ENCODE measurements at places on chromosomes 2 and 18.
A peak's percentile ranks its signal among the peaks of the same experiment; 100 is the strongest.

DNA sequence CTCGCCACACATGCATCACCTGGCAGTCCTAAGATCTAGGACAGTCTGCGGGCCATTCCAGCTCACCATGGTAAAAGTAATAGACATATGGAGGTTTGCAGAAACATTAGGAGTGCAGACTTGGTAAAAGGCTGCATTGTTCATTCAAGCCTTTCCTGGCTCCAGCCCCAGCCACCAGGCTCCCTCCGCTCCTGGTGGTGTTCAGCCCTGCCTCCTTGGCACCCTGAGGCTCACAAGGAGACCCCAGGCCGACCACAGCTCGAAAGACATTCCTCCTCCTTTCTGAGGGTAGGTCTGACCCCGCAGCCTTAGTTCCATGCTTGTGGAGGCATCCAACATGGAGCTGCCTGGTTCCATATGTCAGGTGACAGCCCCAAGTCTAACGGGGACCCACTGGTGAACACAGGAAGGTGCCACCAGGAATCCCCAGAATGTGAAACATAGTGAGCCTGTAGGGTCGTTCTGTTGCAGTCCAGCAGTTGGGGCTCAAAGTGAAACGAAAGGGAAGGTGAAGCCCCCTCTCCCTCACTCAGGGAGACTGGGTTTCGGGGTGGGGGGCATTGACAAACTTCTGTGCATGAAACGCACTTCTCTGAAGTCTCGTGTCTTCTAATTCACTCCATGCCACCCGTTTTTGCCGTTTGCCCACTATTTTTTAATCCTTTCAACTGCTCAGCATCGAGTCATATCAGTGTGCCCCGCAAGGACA is 5.0 kb upstream of the SP100 start:
- H3K36me3 ChIP-seq, result peaks cover 8% of the 10 kb centered on the region
- no peak for DNase-seq
- peak overlapping the region; percentile 99 for H3K27ac ChIP-seq

DNA sequence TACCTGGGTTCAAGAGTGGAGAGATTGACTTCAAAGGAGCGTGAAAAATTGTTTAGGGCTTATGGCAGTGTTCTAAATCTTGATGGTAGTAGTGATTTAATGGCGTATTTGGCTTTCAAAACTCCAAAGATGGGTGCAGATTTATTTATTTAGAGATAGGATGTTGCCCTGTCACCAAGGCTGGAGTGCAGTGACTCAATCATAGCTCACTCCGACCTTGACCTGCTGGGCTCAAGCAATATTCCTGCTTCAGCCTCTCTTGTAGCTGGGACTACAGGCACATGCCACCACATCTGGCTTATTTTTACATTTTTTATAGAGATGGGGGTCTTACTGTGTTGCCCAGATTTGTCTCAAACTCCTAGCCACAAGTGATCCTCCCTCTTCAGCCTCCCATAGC is 52.5 kb downstream of the FAM117B start:
- no peak for DNase-seq
- peaks cover 8% of the 10 kb centered on the region for H3K4me1 ChIP-seq
- no peaks in the 10 kb centered on the region for H3K27me3 ChIP-seq
- no peak overlapping the region for H3K4me3 ChIP-seq

DNA sequence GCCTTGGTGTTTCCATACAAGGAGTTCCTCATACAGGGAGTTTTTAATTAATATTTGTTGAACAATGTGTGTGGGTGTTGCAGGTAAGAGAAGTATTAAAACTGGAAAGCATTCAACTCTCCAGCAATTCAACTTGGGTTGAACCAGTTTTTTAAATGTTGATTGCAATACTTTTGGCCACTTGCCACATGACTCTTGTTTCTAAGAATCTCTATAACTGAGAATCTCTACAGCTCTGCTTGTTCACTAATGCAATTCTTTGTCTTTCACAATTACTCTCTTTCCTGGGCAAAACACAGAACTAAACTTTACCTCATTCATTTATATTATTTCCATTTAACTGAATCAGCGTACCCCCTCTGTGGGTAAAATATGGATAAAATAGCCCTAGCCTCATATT is 429.4 kb downstream of the ARHGAP15 start:
- no peak for DNase-seq
- no peaks in the 10 kb centered on the region for H3K27me3 ChIP-seq
- no peaks in the 10 kb centered on the region for H3K4me1 ChIP-seq
- no peak overlapping the region for H3K4me3 ChIP-seq
- no peak overlapping the region for H3K27ac ChIP-seq

DNA sequence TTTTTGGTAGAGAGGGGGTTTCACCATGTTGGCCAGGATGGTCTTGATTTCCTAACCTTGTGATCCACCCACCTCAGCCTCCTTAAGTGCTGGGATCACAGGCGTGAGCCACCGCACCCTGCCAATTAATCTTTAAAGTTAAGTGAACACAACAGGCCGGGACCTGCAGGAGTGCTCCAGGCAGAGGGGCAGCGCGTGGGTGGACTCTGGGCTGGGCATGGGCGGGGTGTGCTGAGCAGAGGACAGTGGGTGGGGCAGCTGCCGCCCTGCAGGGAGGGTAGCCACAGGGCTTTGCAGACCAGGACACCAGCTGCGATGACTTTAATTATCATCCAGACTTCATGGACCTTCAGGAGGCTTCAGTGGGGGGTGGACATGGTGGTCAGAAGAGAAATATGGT is 8.8 kb upstream of the GPR148 start:
- peaks cover 19% of the 10 kb centered on the region for H3K27me3 ChIP-seq
- DNase-seq, result no peak
- H3K4me3 ChIP-seq, result no peak overlapping the region
- H3K4me1 ChIP-seq, result no peaks in the 10 kb centered on the region
- H3K27ac ChIP-seq, result no peak overlapping the region

DNA sequence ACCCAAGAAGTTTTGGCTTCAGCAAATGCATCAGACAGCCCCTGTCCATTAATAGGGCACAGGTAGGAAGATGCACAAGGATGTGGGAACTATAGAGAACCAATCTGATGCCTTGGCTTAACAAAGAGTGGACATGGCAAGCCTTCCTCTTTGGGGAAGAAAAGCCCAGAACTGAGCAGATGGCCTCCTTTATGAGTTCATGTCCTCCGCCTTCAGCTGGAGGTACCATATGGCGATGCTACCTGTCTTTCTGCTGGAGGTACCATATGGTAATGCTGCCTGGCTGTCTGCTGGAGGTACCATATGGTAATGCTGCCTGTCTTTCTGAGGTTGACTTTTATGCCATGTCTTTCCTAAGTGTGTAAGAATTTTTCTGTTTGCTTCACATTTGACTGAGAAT is 6.0 kb downstream of the RETREG2 start:
- no peak for DNase-seq
- H3K36me3 ChIP-seq, result peaks cover 34% of the 10 kb centered on the region
- H3K4me3 ChIP-seq, result no peak overlapping the region
- no peak overlapping the region for H3K27ac ChIP-seq
- H3K27me3 ChIP-seq, result no peaks in the 10 kb centered on the region

DNA sequence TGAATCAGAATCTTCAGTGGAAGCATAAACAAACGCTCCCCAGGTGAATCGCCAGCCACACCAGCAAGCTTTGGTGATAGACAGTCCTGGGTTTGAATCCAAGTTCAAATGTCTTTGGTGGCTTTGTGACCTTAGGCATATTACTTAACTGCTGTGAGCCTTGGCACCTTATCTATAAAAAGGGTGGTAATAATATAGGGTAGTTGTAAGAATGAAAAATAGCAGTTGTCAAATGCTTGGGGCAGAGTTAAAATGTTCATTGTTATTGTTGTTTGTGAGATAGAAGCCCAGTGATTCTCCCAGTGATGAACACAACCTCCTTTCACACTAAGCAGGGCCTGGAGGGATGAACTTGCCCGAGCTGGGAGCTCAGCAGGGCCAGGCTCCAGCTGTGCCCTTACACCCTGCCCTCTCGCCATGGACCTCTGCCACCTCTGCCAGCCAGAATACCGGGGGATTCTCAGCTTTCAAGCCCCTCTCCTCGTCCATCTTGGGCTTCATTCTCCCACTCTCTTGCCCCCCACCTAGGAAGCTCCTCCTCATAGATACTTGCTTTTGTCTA is 6.1 kb upstream of the TMBIM1 start:
- H3K4me3 ChIP-seq, result no peak overlapping the region
- H3K27ac ChIP-seq, result no peak overlapping the region
- H3K27me3 ChIP-seq, result no peaks in the 10 kb centered on the region
- H3K36me3 ChIP-seq, result peaks cover 7% of the 10 kb centered on the region
- peaks cover 13% of the 10 kb centered on the region for H3K4me1 ChIP-seq

DNA sequence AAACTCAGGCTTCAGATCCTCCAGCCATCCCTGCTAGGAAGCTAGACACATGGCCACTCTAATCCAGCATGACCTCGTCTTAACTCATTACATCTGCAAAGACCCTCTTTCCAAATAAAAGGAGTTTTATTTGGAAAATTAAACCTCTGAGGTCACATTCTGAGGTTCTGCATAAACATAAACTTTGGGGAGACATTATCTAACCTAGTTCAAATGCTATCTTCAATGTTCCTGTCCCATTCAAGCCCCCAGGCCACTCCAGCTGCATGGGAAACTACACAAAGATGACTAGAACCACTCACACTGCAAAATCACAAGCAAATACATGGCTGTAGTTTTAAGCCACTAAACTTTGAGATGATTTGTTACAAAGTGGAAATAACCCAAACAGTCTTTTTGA is 99.0 kb upstream of the RNF152 start:
- DNase-seq, result no peak
- no peak overlapping the region for H3K4me3 ChIP-seq
- no peak overlapping the region for H3K27ac ChIP-seq
- H3K4me1 ChIP-seq, result no peaks in the 10 kb centered on the region
- peaks cover 2% of the 10 kb centered on the region for H3K27me3 ChIP-seq
- H3K36me3 ChIP-seq, result no peaks in the 10 kb centered on the region

DNA sequence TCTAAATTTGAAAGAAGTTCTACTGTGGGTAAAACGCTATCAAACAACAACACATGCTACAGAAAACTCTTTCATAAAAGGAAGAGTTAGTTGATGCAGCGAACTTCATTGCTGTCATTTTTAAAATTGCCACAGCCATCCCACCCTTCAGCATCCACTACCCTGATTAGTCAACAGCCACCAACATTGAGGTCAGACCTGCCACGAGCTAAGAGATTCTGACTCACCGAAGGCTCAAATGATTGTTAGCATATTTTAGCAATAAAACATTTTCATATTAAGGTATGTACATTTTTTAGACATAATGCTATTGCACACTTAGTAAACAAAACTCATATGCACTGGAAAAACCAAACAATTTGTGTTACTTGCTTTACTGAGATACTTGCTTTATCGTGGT is 347.1 kb downstream of the CLIP4 start:
- H3K4me3 ChIP-seq, result no peak overlapping the region
- H3K36me3 ChIP-seq, result no peaks in the 10 kb centered on the region
- DNase-seq, result no peak
- no peak overlapping the region for H3K27ac ChIP-seq
- H3K27me3 ChIP-seq, result peaks cover 46% of the 10 kb centered on the region
- no peaks in the 10 kb centered on the region for H3K4me1 ChIP-seq

DNA sequence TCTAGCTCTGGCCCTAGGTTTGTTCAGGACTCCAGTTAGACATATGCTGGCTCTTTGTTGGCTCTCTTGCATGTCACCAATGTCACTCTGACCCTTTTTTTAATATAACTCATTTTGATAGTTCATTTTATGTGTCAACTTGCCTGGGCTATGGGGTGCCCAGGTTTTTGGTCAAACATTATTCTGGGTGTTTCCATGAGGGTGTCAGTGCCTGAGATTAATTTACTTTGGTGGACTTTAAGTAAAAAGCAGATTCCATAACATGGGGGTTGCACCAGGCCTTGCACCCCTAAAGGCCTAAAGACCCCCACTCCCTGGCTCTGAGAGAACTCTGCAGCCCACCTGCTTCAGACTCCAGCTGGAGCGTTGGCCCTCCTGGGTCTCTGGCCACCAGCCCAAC is 48.1 kb upstream of the SNTG2 start:
- DNase-seq, result no peak
- no peaks in the 10 kb centered on the region for H3K36me3 ChIP-seq
- no peak overlapping the region for H3K4me3 ChIP-seq
- H3K27me3 ChIP-seq, result peaks cover 13% of the 10 kb centered on the region

- H3K4me1 ChIP-seq, result peaks cover 11% of the 10 kb centered on the region
- H3K4me3 ChIP-seq, result peak overlapping the region; percentile 53
- peaks cover 88% of the 10 kb centered on the region for H3K27me3 ChIP-seq
- DNase-seq, result no peak
Observed at GRCh38 chr2:95024371-95024770, 1.1 kb upstream of the MAL start.

DNA sequence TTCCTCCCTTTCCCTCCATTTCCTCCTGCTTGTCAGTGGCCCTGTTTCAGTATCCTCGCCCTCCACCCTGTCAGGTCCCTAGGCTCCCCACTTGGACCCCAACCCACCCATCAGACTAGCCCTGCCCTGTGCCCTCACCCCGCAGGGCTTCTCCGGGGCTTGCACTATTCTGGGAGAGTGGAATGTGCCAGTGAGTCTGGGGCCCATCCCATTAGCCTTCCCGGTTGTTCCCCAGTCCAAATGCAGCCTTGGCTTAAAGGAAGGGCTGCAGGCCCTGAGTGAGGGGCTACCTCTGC is 45.5 kb downstream of the MYO7B start:
- no peaks in the 10 kb centered on the region for H3K36me3 ChIP-seq
- no peak overlapping the region for H3K4me3 ChIP-seq
- no peaks in the 10 kb centered on the region for H3K4me1 ChIP-seq
- peaks cover 62% of the 10 kb centered on the region for H3K27me3 ChIP-seq
- no peak for DNase-seq

GRCh38 chr2:226524381-226524843 is 275.2 kb downstream of the IRS1 start:
- H3K27ac ChIP-seq, result no peak overlapping the region
- no peaks in the 10 kb centered on the region for H3K27me3 ChIP-seq
- H3K4me1 ChIP-seq, result no peaks in the 10 kb centered on the region

- peaks cover 10% of the 10 kb centered on the region for H3K36me3 ChIP-seq
- H3K27me3 ChIP-seq, result no peaks in the 10 kb centered on the region
- peaks cover 37% of the 10 kb centered on the region for H3K4me1 ChIP-seq
- peak overlapping the region; percentile 49 for H3K27ac ChIP-seq
- no peak for DNase-seq
Observed at GRCh38 chr2:43188561-43189386, 37.6 kb downstream of the ZFP36L2 start.

GRCh38 chr18:35050028-35050546 is 8.9 kb downstream of the MAPRE2 start:
- peak overlapping the region; percentile 74 for H3K4me3 ChIP-seq
- H3K27ac ChIP-seq, result peak overlapping the region; percentile 80
- no peaks in the 10 kb centered on the region for H3K27me3 ChIP-seq
- H3K4me1 ChIP-seq, result peaks cover 77% of the 10 kb centered on the region
- DNase-seq, result no peak

DNA sequence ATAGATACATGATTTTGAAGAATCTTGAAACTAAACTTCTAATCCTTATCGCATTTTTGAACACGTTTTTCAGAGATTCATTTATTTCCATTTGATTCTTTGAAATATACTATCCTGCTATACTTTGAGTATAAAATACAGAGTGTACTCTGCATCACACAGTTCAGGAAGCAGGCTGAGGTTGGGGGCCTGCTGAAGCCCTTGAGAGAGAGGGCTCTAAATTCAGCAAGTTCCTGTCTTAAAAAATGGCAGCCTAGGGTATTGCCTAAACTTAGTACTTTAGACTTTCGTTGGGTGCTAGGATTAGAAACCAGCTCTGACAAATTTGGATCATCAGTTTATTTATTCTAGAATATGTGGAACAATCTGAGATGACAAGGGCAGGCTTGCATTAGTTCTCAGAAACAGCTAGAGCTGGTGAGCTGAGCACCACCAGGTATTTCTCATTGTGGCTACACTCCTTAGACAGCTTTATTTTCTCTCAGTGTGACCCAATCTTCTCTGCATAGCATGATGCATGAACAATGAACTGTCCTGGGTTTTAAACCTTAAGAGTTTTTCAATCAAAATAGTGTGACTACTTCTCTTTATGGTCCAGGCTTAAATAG is 49.1 kb downstream of the TFPI start:
- no peaks in the 10 kb centered on the region for H3K4me1 ChIP-seq
- H3K27me3 ChIP-seq, result no peaks in the 10 kb centered on the region
